ENCODE measurements at places on chromosomes 4 and X.

DNA sequence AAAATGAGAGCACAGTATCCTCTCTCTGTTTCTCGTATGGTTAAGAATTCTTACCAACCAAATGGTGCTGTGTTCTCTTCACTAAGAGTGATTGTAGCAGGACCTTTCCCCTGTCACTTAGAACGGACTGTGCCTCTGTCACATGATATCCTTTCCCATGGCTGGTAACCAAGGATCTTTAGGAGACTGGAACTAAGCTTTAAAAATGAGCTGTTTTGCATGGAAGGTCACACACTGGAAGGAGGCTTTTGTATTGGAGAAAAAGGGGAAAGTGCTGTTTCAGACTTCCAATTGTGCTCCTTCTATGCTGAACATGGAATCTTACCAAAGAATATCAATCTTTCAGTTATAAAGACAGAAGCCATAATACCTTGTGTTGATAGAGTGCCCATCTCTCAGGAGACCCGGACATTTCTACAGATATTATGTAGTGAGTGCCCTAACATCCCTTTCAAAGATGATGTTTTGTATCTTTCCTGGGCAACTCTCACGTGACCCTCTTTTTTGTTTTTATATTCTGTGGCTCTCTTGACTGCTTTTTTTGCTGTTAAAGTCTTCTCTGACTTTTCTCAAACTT lies 148.6 kb downstream of the SLC4A4 start:
- no peak for DNase-seq

- no peak for DNase-seq
Measured at GRCh38 chrX:97401586-97402136, 518.0 kb downstream of the RPA4 start.

DNA sequence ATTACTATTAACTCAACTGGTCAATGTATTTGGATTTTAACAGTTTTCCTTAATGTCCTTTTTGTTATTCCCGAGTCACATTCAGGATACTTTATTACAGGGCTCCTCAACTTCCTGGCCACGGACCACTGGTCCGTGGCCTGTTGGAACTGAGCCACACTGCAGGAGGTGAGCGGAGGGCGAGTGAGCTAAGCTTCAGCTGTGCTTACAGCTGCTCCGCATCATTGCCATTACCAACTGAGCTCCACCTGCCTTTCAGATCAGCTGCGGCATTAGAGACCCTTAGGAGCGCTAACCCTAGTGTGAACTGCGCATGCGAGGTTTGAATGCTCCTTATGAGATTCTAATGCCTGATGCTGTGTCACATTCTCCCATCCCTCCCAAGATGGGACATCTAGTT lies 591.7 kb downstream of the CCSER1 start:
- no peak for DNase-seq

GRCh38 chr4:48683784-48684666 lies 96.1 kb downstream of the FRYL start:
- DNase-seq, result no peak

- peak; percentile 95 for DNase-seq
Measured at GRCh38 chr4:177441803-177442622, at the start of gene AGA. Gene AGA, minus strand, starts transcription at chr4:177442437. Its CDS starts 62 bp downstream, at chr4:177442375.

Measured in central memory CD4-positive, alpha-beta T cell (primary cell).